ENCODE measurements at places on chromosomes 12 and 14. TPM values are rescaled to one million over a fixed set of nuclear protein-coding genes. Genes with fewer than 3 reads are reported as not detected.

DNA sequence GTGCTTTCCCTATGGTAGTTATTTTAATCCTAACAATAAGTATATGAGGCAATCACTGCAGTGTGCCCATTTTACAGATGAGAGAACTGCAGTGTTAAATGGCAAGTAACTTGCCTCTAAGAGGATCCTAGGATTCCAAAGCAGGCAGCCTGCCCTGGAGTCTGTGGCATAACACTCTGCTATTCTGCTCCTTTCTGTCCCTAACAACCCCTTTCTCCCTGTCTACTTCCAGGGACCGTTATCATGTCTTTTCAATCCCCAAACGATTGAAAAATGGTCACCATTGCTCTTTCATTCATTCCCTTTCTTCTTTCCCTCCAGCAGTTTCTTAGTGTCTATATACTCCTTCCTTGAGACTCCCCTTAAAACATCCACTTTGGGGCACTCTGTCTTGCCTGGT is 1.3 kb upstream of the ANO2 start:
- no peak for DNase-seq

DNA sequence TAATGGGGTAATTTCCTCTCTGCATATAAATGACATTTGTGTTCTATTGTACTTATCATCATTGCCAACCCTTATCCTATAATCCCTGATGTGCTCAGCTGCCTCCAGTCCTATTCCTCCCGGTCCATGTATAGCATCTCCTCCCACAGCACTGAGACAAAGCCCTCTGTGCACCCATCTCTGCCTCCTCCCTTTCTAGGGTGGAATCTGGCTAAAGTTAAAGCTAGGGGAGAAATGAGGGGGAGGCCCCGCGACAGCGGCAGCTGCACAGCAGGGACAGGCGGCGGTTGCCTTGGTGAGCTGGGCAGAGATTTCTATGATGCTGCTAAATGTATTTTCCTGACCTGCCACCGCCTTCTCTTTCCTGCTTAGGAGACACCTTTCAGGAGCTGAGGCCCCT is 12.8 kb upstream of the ZDHHC22 start:
- DNase-seq: no peak

- DNase-seq: no peak
Observed at GRCh38 chr14:63273717-63274655, 44.7 kb downstream of the GPHB5 start.

DNA sequence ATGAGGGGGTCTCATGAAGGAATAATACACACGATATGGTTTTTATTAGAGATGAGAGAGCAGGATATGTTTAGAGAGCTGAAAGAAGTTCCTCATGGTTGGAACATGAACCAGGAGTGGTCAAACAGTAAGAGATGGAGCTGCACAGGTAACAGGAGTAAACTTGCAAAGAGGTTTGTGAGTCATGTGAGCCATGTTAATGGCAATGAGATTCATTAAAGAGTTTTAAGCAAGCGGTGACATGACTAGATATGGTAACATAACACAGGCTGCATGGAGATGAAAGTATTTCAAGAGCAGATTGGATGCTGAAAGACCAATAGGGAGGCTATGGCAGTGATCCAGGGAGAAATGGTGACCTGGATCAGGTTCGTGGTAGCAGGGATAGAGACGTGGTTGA is 62.6 kb upstream of the SSTR1 start:
- DNase-seq: no peak

DNA sequence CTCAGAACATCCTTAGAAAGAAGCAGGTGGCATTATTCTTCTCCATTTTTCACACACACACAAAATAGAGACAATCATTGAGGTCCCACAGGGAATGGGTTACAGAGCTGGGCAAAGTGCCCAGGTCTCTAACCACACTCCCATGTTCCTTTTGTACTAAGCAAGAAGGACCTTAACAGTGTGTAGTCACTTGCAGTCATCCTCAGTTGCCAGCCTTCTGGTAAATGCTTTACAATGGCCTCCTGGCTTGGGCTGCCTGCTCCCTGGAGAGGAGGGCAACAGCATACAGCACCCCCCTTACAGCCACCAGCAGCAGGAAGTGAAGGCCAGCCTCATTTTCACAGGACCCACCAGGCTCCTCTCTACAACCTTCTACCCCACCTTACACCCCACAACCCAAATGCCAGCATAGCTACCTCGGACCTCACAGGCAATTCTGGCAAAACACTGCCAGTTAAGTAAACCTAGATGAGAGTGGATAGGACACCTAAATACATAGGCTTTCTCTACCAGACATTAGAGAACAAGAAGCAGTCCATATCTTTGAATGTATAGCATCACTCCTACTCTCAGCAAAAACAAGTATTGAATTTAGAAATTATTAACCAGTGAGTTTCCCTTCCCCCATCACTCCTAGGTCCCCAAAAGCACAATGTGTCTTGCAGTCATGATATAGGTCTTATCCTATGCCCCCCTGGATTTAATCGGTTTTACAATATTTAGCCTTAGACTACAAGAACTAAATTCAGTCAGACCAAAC is 88.1 kb downstream of the PPP2R5E start:
- DNase-seq: no peak

GRCh38 chr12:105773471-105773870 is 365.3 kb downstream of the NUAK1 start:
- no peak for DNase-seq

- DNase-seq: peak; percentile 10
Observed at GRCh38 chr12:131564845-131565244, 146.0 kb upstream of the SFSWAP start.

DNA sequence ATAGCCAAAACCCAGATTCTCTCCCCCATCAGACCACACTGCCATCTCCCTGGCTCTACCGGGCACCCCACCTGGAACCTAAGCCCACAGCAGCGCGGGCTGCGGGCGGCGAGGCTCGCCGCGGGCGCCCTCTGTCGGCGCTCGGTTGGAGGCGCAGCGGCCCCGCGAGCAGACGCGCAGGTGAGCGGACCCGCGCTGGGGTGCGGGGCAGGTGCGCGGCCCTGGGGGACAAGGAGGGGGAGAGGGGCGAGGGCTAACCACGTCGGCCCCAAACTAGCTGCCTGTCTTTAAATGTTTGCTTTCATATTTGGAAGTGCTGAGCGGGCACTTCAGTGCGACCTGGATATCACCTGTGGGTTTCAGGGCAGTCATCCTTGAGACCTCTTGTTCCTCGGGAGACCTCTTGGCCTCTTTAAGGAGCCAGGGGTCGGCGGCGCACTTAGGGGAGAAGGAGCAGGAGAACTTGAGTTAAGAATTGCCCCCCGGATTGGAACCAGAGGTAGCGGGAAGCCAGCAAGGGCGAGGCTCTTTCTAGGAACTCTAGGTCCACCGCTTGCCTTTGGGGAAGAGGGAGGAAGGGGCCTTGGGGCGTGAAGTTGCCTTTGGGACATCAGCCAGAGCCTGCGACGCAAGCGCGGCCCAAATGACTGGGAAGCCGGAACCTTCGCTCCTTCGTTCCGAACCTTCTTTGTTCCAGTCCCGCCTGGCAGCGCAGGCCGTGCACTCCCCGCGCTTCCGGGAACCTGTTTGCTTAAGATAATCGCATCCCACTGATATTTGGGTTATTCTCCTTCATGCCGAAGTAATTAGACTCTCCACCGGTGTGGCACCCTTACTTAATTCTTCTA is 78.7 kb downstream of the NEDD1 start:
- peak; percentile 59 for DNase-seq

DNA sequence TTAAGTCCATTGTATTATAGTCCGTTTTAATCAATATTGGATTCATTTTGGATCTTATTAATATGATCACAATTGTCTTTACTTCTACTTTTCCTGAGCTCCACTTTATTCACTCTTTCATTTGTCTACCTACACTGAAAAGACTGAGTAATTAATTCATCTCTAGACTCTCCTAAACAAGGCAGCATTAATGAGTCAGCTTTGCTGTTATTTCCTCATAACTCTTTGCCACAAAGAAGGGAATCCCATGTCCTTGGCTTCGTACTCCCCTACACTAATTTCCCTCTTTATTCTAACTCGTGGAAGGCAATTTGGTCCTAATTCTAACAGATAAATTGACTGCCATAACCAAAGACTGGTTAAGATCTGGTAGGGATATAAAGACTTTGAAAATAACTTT is 91.9 kb downstream of the ARMH4 start:
- DNase-seq: no peak

DNA sequence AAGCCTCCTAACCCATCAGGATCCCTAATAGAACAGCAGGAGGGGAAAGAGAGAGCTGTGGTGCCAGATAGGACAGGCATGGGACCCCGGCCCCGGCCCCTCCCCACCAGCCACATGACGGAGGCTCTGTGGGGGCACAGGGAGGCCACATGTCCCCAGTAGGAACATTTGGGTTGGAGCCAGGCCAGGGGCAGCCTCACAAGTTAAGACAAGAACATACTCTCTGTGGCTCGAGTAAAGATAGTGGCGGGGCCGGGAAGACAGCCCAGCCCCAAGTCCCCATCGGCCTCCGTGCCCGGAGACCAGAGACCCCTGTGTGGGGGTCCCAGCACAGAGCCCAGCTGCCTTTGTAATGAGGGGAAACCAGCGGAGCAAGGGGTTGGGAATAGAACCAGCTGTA is 78.6 kb upstream of the GALNT9 start:
- no peak for DNase-seq

DNA sequence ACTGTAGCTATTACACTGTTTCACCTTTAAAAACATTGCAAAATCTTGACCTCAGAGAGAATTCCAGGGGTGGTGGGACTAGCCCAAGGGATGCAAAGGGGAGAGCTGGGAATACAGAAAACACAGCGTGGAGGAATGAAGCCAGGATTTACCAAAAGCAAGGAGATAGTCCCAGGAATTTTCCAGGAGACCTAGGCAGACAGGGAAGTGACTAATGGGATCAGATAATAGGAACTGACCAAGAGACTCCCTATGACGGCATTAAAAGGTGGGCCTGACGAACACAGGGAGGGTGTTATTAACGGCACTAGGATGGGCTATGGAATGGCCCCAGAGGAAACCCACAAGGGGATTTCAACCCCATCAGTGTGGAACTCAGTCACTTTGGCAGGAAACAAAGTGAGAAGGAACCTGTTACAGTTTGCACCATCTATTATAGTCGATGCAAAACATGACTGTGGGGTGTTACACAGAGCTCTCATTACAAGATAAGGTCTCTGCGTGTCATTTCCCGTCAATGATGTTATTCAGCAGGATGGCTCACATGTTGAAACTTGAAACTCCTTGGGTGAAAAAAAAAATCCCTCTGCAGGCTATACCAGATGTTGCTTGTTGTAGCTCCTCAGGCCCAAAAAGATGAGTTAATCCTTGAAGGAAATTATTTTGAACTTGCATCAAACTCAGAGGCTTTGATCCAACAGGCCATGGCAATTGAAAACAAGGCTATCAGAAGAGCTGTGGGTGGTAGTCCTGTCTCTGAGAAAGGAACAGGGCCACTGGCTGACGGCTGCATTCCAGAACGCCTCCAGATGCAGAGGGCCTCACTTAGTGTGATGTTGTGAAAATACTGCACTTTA is 58.7 kb downstream of the DRAM1 start:
- DNase-seq: no peak

- DNase-seq: no peak
Observed at GRCh38 chr12:998020-998874, 7.2 kb downstream of the ERC1 start.

GRCh38 chr12:32002848-32003493 is 43.8 kb downstream of the RESF1 start:
- DNase-seq: no peak

GRCh38 chr14:101496776-101497683 is 64.3 kb upstream of the DIO3 start:
- no peak for DNase-seq

GRCh38 chr12:49019120-49019430 is 499 bp upstream of the PRKAG1 start:
- no peak for DNase-seq

GRCh38 chr14:63078569-63078968 is 33.3 kb upstream of the KCNH5 start:
- DNase-seq: no peak

DNA sequence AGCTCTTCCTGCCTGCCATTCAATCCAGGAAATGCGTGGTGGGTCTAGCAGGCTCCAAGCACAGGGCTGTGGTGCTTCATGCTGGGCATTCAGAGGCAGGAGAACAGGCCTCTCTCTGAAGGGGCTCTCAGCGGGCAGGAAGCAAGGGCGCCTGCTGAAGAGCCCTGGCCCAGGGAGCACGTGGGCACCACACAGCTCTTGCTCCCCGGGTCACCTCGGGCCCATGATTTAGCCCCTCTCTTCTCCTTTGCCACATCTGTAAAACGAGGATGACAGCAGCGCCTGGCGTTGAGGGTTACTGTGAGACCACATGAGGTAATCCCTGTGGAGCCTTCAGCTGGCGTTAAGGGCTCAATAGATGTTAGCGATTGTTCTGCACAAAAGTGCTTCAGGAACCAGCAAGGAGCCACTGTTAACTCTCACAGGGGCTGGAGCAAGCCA is 37.6 kb upstream of the SPTLC2 start:
- DNase-seq: no peak

GRCh38 chr14:46054526-46054925 is 597.1 kb downstream of the RPL10L start:
- DNase-seq: no peak

- DNase-seq: peak; percentile 8
Observed at GRCh38 chr12:65287426-65287825, 8.9 kb downstream of the MSRB3 start.

DNA sequence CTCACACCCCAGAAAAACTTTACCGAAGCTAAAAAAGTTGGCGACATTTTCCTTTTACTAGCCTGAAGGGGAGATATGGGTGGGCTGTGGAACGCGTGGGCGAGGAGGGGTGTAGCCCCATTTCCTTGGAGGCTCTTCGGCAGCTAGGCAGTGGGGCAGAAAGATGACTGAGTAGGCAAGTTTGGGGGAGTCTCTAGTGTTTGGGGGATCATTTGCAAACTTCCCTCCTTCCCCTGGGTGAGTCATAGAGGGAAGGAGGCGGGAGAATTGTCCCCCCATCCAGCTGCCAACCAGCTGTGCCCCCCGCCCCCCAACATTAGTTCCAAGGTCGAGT is 2.3 kb downstream of the GLI1 start:
- DNase-seq: no peak

The VRTN gene
- not detected for polyA plus RNA-seq

The KIF26A gene
- polyA plus RNA-seq: 0.27 TPM

The TMEM229B gene
- 6.5 TPM for polyA plus RNA-seq

The ABCD2 gene
- not detected for polyA plus RNA-seq

The RHOJ gene
- 7.6 TPM for polyA plus RNA-seq

The PLEKHG3 gene
- 47.0 TPM for polyA plus RNA-seq

The DLGAP5 gene
- 0.81 TPM for polyA plus RNA-seq

The C14orf132 gene
- polyA plus RNA-seq: 1.4 TPM

The TGM1 gene
- polyA plus RNA-seq: 3.4 TPM
